Eye (tissue), 1 donor: ENCODE measurements at places on chromosomes 2 and 18.

DNA sequence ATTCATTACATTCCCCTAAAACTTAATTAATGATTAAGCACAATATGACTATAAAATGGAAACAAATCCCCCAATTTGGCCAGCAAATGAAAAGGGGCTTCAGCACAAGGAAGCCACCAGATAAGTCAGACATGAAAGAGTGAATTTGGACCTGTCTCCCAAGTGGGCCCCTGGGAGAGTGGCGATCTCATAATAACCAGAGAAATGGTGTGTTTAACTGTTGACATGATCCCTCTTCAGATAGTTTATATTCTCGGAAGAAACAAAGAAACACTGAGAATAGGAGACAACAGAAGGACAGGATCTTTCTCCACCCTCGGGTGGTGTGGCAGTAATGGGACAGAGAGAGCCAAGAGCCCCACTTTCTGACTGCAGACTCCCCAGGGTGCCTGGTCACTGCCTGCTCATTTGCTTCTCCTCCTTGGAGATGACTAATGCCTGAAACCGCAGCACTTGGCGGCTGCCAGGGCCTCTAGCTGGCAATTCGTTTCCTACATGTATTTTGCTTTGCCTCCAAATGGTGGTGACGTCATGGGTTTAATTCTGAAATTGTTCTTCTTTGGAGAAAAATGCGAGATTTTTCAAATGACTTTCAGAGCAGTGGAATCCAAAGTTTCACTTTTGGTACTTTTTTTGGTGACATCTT is 46.4 kb upstream of the SPP2 start:
- DNase-seq: no peak

DNA sequence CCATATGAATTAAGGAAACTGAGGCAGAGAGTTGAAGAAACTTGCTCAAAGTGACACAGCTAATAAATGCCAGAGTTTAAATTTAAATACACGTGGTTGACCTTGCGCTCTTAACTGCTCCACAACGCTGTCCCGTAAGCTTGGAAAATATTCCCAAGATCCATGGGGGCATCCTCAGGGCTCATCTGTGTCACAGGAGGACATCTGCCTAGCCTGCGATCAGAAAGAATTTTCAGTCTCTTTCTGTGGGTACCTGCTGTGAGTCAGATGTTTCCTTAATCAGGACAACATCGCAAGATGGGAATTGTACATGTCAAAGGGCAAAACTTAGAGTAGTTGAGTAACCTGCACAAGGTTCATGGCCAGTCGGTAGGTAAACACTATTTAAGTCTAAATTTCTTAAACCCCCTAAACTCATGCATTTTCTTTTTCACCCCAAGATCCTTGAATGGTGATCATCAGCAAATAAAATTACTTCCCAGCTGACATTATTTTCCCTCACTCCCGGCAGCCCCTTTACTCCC is 1.4 kb downstream of the CMPK2 start:
- DNase-seq: peak; percentile 25

DNA sequence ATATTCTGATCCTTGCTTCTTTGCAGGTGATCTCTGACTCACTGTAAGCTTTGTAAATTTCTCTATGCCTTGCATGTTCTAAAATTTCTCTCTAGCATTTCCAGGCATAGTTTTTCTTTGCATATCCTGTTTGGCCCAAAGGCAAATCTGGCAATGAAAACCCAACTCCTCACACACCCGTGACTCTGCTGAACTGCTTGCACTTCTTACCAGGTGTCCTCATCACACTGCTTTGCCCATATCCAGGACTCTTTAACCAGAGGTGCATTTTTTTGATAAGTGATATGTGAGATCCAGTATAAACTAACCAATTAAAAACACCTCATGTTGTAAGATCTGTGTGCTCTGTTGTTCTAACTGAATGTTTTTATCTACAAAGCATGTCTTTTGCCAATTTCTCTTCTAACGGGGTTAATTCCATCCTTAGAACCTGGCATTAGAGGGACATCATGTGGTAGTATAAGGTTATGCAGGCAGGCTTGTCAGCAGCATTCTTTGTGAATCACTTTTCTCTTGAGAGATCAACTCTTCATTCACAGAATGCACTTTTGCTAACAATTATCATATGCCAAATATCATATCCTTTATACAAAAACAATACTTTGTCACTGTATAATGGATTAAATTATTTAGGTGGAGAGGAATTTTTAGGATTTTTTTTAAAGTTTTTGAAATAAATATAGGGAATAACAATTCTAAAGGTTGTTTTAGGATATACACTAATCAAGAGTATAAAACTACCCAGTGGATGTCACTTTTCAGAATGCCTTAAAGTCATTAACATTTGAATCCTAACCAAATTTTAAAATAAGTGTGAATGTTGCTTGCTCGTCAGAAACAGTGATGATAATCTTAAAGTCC is 20.8 kb upstream of the TMX3 start:
- DNase-seq: peak; percentile 78

DNA sequence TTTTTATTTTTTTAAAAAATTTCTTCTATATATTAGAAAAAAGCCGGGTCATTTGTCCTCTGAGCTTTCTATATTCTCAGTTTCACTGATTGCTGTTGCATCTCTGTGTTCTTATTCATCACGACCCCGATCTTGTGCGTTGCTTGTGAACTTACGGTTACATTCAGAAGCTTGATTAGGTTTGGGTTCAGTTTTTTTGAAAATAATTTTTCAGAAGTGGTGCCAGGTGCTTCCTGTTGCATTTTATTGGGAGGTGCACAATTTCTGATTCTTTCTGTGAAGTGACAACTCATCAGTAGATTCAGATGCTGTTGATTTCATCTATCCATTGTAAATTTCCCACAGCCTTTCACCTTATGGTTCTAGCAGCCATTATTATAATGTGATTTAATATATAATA is 147.3 kb downstream of the INHBB start:
- no peak for DNase-seq

DNA sequence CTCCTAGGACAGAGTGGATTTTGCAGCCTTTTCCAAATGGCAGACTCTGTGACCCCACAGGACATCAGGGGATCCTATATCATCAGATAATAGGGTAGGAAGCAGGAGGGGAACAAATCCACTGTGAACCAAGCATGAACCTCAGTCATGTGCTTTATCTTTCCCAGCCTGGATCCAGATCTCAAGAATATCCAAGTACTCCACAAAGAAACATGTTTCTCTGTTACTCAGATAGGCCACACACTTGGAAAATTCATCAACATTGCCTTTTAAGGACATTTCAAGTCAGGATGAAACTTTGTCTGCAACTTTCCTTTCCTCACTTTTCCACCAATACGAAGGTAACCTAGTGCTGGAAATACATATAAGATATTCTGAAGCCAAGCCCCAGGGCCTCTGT is 85.8 kb downstream of the RDH14 start:
- no peak for DNase-seq

GRCh38 chr18:54880395-54881105 is 52.3 kb downstream of the RAB27B start:
- peak; percentile 23 for DNase-seq

DNA sequence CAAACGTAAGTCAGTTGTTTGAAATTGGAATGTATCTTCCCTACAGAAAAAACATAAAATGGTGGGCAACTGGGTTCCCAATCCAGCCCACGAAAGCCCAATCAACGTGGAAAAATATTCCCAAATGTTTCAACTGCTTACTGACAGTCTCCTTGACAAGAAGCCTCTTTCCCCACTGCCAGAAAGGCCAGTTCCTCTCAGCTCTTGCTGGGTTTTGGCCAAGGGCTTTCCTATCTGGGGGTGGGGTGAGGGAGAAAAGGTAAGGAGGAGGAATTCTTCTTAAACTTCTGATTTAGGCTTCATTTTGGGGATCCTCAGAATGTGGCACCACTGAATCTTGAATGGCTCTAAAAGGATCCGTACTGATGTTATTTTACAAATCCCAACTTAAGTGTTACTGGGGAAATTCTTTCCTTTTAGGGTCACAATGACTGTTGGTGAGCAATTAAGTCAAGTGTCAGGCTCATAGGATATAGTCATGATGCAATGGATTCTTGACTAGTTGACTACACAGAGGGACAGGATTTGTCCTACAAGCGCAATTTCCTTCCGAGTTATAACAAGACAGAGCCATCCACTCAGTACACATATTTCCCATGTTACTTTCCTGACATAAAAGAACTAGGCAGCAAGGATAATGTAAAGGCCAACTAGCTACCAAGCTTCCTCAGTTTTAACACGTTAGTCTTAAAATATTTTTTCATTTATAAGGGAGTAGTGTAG is 73.6 kb downstream of the SPRED2 start:
- no peak for DNase-seq

GRCh38 chr2:232325324-232326273 is 53.0 kb upstream of the ALPP start:
- DNase-seq: peak; percentile 77

- no peak for DNase-seq
Measured at GRCh38 chr2:8608411-8608954, 73.4 kb upstream of the ID2 start.

DNA sequence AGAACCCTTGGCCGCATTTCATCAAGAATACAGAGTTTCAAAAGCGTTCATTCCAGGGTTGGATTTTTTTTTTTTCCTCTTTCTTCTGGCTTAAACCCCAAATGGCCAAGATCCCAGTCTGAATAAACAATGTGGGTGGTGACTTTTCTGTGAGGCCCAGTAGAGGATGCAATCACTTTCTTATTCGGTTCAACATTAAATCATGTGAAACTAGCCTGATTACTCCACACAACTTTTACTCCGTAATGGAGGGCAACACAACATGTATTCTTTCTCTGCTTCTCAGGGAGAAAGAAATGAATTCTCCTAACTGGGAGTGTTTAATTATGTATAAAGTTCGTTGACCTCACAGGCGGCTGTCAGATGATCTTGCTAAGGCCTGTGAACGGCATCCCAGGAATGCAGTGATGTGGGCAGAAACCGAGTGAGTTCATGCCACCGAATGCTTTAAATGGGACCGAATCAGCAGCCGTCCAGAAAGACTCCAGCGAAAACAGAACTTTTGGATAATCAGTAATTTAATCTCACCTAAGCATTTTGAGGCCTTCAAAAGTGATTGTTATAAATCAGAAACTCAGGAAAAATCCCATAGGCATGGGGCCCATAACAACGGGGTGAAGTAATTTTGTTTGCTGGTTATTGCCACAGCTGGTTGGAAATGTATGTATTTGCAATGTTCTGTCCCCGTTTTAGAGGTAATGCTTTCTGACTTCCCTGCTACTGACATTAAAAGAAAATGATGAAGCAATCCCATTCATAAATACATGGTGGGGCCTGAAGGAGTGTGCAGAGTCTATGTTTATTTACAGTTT is 81.5 kb downstream of the BCL2 start:
- DNase-seq: peak; percentile 92

GRCh38 chr2:8312861-8313830 is 368.7 kb upstream of the ID2 start:
- no peak for DNase-seq

DNA sequence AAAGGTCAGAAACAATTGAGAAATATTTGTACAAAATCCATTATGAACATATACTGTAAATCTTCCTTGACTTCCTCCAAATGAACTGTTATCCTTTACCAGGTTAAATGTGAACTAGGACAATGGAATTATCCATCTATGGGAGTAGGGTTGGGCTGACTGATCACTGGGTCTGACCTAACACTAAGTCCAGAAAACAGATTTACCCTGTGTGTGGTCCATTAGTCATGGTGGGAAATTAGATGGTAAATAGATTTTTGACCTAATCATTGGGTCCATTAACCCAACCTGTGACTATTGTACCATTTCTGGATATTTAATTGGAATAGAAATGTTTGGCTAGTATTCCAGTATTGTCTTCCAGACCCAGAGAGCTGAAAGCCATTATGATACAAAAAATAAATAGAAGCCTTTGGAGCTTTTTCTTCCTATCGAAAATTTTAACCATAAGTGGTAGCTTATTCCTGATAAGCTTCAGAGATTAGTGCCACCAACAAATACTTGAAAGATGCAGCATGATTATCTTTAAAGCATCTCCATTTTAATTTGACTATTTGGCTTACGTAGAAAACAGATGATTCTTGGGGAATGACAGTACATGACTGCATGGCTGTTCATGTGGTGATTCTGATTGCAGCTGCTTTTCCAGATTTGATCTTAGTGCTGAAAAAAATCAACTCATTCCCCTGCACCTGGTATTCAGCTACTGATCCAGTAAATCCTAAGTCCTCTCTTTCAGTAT is 703.2 kb upstream of the FSHR start:
- DNase-seq: no peak

GRCh38 chr2:222900354-222900753 is 39.5 kb downstream of the ACSL3 start:
- no peak for DNase-seq

GRCh38 chr2:136057023-136057801 is 60.7 kb downstream of the CXCR4 start:
- no peak for DNase-seq

- DNase-seq: no peak
Measured at GRCh38 chr2:240949791-240950705, 43.9 kb downstream of the CROCC2 start.
